Activated T-helper 1 cell treated with anti-CD3 and anti-CD28 coated beads, Interleukin-12 subunit alpha, Interleukin-12 subunit beta, Interleukin-2, Interleukin-4 antibody, amounts not matched to agents 30 ng/mL and 10 ng/mL and 1 ng/mL, durations not matched to agents 14 hours and 24 hours and 36 hours (primary cell): ENCODE measurements at places on chromosomes 12 and 14.

GRCh38 chr12:3896801-3897351, 23.7 kb upstream of the PARP11 start:
- DNase-seq, result no peak

GRCh38 chr14:102272392-102272791, 32.6 kb downstream of the MOK start:
- no peak for DNase-seq

DNA sequence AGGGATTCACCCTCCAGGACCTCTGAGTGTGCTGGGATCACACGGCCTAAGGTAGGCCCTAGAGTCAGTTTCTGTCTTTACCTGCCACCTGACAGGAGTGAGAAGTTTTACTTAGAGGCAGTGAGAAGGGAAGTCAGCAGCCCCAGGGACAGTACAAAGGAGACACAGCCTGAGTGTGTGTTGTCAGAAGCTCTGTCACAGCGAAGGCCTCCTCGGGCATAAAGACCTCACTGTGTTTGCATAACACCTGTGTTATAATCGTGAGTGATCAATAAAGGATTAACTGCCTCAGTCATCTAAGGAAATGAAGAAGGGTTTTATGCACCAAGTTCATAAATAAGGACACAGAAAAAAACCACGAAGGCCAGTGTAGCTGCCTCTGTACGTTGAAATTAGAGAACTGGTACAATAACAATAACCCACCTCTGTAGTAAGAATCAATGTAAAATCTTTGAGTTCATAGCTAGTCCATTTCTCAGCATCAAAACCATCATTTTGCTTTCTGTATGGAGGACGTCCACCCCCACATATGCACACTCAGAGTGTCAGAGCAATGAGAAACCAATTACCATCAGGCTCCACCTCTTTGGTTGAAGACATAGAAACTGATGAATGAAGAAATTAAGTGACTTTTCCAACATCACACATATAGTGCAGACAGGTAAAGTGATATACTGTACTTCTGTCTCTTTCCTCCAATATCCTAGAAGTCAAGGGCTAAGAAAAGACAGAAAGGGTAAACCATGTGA, 159.3 kb downstream of the DAD1 start:
- no peak for DNase-seq

- DNase-seq, result no peak
These were observed 4.5 kb upstream of the OR11H6 start for GRCh38 chr14:20219033-20219432.

DNA sequence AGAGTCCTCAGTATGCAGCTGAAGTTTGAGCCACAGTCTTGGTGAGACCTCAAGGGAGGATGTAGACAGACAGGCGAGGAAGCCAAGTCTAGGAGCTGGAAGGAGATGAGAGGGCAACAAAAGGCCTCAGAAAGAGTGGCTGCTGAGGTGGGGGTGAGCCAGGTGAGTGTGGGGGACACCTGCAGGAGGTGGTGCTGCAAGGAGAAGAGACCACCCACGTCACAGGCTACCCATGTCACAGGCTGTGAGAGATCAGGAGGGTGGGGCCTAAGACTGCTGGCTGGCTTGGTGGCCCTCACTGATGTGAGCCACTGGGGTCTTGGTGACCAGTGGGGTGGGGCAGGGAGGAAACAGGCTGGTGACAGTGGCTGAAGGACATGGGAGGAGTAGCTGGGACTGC, 97.3 kb downstream of the KIF26A start:
- DNase-seq, result no peak

DNA sequence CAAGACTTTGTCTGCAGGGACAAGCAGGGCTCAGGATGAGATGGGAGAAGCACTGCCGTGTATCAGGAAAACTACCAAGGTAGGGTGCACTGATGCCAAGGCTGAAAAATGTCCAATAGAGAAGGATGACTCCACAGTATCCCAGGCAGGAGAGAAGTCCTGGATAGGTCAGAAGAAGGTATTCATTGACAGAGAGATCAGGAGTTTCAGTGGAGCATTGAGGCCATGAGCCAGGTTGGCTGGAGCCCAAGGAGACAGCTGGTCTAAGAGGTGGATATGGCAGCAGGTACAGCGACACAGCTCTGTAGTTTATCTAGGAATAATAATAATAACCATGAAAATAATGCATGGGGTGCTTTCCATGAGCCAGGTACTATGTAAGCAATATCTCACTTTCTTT, 180.9 kb downstream of the EXOC5 start:
- no peak for DNase-seq

- DNase-seq, result no peak
These were observed 21.0 kb downstream of the ARL6IP4 start for GRCh38 chr12:123001464-123001863.

DNA sequence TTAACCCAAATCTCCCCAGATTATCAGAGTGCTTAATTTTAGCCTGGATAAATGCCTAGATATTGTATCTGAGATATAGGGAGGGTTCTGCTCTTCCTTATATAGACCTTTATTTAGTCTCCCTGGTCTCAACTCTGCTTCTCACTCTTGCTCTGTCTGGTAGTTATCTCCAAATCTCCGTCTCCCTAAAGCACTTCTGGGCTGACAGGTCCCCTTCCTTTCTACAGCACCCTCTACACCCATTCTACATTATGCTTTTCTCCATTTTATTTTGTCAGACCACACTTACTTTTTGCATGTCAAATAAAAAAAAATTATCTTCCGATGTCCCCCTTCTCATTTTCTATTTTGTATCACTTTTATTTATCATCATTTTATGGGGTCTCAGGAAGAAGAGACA, 2.0 kb upstream of the ERC1 start:
- DNase-seq, result no peak

DNA sequence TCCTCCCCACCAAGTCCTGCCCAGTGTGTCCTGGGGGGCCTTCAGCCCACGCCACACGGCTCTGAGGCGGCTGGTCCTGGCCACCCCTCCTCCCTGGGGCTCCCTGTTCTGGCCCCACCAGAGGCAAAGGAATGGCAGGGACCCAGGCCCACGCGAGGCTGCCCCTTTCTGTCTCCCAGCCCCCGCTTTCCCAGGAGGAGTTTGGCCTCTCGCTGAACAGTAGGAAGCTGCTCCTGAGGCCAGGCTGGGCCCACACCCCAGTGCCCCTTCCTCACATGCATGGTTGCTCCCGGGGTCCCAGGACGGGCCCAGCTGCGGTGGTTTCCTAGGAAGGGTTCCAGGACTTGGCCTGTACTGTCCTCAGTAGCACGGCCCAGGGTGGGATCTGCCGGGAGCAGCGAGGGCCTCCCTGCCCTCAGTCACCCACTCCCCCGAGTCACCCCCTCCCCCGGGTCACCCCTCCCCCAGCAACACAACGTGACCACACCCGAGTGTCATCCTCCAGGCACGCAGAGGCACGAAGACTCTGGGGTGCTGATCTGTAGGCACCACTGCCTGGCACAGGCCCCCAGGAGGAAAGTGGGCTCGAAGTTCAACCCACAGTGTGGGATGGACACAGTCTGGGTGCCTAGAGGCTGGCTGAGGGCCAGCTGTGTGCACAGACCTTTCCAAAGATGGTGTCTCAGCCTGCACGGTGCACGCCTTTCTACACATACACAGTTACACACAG, 33.0 kb downstream of the LRCOL1 start:
- no peak for DNase-seq

- no peak for DNase-seq
These were observed 340.9 kb downstream of the ALG10 start for GRCh38 chr12:34363050-34363673.

GRCh38 chr12:130158754-130159059, 3.6 kb upstream of the FZD10 start:
- no peak for DNase-seq

GRCh38 chr12:107523775-107524535, 161.6 kb upstream of the PWP1 start:
- no peak for DNase-seq

DNA sequence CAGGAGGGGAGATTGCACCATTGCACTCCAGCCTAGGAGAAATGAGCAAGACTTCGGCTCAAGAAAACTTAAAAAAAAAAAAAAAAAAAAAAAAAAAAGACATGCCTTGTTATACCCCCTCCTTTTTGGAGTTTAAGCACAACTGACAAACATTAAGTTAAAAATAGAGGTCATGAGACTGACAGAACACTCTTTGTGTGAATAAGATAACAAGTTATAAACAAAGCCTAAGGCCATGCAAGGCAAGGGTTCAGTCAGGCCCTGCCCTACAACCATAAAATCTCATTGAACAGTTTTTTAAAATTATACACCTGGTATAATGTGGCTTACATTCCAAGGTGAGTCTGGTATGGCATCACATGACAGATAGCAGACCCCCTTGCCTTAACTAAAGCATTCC, 39.3 kb downstream of the TSPAN19 start:
- no peak for DNase-seq

- DNase-seq, result no peak
These were observed 28.4 kb upstream of the BDKRB2 start for GRCh38 chr14:96176275-96176674.

GRCh38 chr14:30427846-30428245, 131.1 kb upstream of the G2E3 start:
- no peak for DNase-seq

GRCh38 chr14:32201816-32202490, at the start of gene RNU6-7:
TSS of gene RNU6-7 (plus strand) at chr14:32202045.
- no peak for DNase-seq

DNA sequence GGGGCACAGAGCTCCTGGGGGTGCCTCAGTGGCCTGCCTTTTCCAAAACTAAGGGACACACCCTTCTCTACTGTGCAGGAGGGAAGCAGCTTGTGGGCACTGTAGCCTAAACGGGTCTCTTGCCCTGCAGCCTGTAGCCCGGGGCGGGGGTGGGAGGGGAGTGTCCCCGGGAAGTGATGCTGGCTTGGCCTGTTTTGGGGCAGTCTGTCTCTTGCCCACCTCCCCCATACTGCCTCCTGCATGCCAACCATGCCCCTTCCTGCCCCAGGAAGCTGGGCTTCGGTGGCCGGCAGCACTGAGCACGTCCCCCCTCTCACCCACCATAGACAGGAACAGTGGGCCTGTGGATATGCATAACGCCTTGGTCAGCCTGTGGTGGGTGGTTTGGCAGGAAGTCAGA, 43.4 kb downstream of the PRIMA1 start:
- no peak for DNase-seq

- DNase-seq, result no peak
These were observed 155.1 kb downstream of the BTG1 start for GRCh38 chr12:91990525-91990924.

- no peak for DNase-seq
These were observed 72.4 kb downstream of the HECTD4 start for GRCh38 chr12:112309797-112310196.

DNA sequence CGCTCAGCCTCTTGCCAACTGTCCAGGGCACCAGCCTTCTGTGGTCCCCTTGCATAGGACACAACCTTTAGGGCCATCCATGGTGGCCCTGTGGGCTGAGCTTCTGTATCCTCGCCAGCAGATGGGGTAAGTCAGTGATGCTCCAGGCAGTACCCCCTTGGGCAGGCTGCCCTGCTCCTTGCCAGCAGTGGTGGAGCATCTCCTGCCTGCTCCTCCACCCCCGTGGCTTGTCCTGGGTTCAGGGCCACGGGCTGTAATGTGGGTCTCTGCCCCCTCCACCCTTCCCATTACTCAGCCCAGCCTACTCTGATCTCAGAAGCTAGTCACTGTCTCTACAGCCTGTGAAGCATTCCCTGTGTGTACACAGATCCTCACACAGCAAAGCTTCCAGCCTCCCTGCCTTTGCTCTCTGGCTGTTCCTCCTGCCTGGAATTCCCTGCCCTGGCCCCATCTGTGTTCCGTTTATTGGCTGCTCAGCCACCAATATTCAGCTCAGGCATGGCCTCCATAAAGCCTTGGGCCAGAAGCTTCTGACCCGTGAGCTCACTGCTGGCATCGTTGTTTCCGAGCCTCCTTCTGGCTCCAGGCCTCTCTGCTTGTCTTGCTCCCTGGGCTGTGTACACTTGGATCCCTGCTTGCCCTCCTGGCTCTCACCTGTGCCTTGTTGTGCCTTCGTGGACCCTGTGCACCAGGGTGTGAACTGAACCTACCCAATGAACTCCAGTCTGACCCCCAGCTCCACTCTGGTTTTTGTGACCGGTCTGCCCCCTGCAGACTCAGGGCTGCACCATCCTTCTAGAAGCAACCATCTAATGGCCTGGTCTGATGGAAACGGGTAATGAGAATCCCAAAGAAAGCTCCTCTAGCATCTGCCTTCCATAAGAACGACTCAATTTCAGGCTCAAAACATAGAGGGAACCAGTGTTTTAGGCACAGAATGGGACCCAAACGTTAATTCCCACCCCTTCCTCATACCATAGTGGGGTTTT, 177.0 kb upstream of the PRMT8 start:
- no peak for DNase-seq

GRCh38 chr14:32171469-32171868, 30.4 kb upstream of the RNU6-7 start:
- no peak for DNase-seq

DNA sequence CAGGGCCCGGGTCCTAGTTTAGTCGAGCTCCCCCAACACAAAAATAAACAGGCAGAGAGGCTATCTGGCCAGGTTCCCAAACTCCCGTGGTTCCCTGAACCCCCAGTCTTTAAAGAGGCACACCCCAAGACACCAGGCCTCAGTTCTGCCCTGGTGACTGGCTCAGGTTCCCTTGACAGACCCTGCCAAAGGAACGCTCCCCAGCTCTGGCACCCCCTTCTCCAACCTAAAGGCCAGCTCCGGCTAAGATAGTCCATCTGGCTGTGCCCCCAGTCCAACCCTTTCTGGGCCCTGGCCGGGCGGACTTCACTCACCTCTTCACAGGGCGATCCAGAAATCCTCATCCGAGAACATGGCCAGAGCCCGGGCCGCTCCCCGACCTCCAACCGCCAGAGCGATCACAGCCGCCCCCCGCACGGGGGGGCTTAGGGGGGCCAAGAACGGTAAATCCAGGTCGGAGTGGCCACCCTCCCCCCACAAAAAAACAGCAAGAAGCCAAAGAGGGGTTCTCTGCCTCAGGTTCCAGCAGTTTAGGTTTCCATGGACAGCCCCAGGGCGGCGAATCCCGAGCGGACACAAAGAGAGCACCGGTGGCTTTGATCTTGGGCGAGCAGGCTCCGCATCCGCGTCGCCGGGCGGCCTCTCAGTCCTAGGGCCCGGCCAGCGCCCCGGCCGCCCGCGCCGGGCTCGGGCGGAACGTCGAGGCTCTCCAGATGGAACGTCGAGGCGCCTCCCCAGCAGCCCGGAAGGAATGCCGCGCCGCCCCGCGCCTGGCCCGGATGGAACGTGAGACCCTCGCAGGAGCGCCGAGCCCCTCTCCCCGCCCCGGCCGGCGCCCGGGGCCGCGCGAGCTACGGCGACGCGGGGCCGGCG, 1.1 kb downstream of the KMT2D start:
- no peak for DNase-seq

- no peak for DNase-seq
These were observed 25.9 kb downstream of the PSEN1 start for GRCh38 chr14:73162251-73162650.

DNA sequence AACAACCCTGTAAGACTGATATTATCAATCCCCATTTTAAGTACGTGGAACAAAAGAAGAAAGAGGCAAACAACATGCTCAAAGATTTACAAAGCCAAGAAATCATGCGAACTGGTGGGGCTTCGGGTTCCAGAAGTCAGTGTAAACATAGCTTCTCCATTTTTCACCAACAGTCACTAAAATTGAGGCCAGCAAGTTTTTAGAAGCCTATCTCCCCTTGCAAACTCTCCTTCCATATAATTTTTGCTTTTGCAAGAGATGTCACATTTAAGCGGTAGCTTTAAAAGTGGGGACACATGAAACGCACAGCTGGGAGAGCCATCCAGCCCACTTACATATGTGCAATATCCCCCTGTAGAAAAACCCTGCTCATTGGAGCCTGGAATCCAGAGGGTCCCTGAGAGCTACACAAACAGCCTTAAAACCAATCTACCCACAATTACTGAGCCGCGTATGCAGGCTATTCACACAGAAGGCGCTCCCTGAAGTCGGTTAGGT, 797 bp downstream of the SLC11A2 start:
- no peak for DNase-seq

GRCh38 chr14:102140027-102140749, 491 bp downstream of the WDR20 start:
- peak; percentile 27 for DNase-seq
